ENCODE measurements at places on chromosomes 7 and 10. TPM values are rescaled to one million over a fixed set of nuclear protein-coding genes. Genes with fewer than 3 reads are reported as not detected.

GPC2 gene
- 2.9 TPM for total RNA-seq

TAS2R41 gene
- total RNA-seq: not detected

TET1 gene
- total RNA-seq: 2.8 TPM

INHBA gene
- total RNA-seq: not detected

CPN1 gene
- total RNA-seq: not detected

ACTA2 gene
- 28.2 TPM for total RNA-seq

LOXL4 gene
- not detected for total RNA-seq

DNAH11 gene
- 0.15 TPM for total RNA-seq

PLEKHS1 gene
- not detected for total RNA-seq

AIFM2 gene
- total RNA-seq: 13.8 TPM

MAT1A gene
- total RNA-seq: not detected

ADAM12 gene
- 0.67 TPM for total RNA-seq

PIK3AP1 gene
- 11.5 TPM for total RNA-seq

LGI1 gene
- not detected for total RNA-seq

KEL gene
- total RNA-seq: 0.70 TPM

PYROXD2 gene
- total RNA-seq: 7.5 TPM

BBS9 gene
- 10.2 TPM for total RNA-seq

GRM8 gene
- not detected for total RNA-seq

RAPGEF5 gene
- total RNA-seq: 0.99 TPM

SMARCD3 gene
- total RNA-seq: 1.0 TPM

TMEM26 gene
- total RNA-seq: not detected

HOXA1 gene
- 0.76 TPM for total RNA-seq
